ENCODE measurements at places on chromosomes 16 and 17.

DNA sequence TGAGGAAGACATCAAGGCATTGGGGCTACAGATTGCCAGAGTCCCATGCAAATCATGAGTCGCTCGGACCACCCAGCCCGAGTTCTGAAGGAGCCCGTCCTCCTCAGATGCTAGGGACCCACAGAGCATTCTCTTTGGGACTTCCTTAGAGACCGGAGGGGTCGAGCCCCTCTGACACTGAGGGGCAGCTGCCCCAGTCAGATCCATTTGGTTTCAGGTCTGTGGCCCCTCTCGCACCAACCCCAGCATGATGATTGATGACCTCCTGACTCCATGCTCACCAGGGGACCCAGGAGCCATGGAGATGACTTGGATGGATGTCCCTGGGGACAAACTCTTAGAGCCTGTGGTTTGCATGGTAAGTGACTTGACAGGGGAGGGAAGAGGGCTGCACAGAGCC lies 8.0 kb downstream of the PDF start:
- no peak for DNase-seq

- DNase-seq: no peak
These were observed 783 bp downstream of the BHLHA9 start for GRCh38 chr17:1271030-1271423.

DNA sequence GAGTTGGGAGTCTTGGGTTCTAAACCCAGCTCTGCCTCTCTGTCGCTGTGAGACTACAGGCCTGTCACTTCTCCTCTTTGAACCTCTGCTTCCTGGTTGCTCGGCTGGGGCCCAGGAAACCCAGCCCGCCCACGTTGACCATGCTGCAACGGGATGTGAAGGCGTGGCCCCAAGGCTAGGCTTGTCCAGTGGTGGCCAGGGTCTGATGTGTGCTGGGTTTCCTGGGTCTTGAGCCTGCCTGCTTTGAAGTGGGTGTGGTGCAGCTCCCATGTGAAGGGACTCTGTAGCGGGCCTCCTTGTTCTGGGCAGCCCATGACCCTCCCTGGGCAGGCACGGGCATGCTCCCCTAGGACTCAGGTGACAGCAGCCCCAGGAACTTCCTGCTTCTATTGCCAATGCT lies 82.3 kb downstream of the SDR42E1 start:
- peak; percentile 36 for DNase-seq

DNA sequence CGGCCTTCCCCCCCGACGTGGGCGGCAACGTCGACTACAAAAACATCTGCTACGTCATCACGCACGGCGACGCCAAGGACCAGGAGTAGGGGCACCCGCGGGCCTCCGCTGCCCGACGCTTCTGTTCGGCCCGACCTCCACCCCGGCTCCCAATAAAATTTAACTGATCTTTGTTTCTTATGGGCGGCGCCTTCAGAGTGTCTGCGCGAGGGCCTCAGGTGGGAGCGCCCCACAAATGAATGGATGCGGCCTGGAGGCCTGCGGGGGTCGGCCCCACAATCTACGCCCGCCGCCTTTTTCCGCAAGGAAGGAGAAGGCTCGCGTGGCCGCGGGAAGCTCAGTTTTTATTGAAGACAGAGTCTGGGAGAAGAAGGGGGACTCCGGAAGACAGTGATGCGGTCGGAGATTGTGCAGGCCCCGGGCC lies 3.2 kb downstream of the MYL11 start:
- peak; percentile 82 for DNase-seq

GRCh38 chr16:31810863-31811262 lies 62.7 kb upstream of the ZNF267 start:
- DNase-seq: no peak

GRCh38 chr16:10386517-10387100 lies 748 bp downstream of the ATF7IP2 start:
- DNase-seq: no peak

DNA sequence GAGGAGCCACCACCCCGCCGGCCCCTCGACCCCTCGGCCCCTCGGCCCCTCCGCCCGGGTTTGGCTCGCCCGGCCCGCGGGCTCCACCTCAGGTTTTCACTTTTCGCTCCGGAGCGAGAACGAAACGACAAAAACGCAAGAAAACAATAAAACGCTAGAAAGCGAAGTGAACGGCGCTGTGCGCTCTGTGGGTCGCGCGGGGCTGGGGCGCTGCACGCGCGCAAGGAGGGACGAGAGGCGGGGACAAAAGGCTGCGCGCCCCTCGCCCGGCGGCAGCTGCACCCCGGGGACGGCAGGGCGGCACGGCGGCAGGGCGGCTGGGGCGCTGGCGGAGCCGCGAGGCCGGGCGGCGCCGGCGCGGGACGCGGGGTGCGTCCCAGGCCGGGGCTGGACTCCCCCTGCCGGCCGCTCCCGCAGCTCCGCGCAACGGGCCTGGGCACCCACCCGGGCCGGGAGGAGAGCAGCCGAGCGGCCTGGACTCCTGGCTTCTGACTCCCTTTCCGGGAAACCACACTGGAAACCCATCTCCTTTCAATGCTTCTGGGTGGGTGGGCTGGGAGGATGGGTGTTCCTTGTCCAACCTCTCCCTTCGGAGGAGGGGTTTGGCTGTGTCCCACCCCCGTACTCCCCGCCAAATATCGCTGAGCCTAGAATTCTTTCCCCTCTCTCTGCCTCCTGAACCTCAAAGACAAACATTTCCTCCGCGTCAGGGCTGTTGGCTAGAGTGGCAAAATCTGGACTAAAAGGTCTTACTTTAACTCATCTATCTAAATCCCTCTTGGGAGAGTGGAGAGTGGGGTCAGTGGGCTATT lies 9.9 kb downstream of the TBX2 start:
- peak; percentile 77 for DNase-seq

GRCh38 chr16:26985100-26986065 lies 81.3 kb upstream of the C16orf82 start:
- no peak for DNase-seq

DNA sequence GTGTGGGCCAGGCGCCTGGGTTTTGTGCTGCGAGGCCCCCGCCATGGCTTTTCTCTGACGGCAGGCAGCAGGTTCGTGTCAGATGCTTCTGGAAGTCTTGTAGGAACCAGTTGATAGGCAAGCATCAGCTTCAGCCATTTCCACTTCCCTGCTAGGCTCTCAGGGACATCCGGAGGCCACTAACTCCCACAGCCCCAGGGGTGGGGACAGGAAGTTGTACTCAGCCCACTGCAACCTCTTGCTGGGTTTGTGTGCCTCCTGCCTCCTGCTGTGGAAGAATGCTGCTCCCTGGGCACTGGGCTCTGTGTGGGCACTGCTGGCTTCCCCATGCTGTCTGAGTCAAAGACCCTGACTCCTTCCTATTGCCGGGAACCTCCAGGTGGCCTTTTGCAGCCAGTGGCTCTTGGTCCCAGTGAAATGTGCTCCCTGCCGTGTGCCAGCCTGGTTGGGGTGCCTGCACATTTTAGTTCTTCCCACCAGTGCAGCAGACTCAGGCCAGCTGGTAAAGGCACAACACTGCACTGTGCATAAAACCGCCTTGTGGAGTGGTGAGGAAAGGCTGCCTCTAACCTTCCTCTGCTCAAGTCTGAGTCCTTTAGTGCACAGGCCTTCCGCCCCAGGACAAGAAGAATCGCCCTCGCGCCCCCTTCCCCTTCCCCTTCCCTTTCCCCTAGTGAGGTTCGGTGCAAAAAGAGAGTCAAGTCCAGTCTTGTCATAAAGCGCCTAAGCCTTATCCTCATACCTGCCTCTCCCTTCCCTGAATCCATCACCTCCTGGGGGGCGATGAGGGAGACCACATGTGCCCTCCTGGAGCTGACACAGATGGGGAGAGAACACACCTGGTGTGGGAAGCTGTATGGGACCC lies 16.6 kb downstream of the LDHD start:
- DNase-seq: peak; percentile 56

DNA sequence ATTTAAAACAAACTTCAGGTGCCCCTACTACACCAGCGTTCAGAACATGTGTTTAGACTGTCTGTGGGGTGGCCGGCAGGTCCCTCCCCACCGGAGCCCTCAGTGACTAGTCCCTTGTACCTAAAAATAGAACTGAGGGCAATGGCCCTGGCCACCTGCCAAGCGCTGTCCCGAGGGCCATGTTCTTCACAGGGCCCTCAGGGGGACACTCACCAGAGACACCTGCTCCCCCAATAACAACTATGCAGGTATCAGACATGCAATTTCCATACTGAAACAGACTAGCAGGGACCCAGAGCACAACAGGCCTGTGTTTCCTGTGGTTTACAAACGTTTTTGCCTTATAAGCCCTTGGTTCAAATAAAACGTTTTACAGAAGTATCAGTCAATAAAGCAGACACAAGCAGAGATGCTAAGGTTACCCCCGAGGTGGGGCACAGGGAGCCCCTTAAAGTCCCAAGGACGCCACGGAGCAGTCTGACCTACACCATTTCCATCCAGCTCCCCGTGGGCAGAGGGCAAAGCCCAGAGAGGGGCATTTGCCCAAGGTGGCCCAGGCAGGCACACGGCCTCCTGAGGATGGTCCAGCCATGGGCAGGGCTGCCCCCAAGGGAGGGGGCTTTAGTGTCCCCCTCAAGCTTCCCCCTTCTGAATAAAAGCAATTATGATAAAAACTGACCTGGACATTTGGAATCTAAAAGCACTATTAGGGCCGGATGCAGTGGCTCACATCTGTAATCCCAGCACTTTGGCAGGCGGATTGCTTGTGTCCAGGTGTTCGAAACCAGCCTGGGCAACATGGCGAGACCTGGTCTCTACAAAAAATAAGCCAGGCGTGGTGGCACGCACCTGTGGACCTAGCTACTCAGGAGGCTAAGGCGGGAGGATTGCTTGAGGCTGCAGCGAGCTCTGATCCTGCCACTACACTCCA lies 896 bp upstream of the MYLK3 start:
- DNase-seq: peak; percentile 71

GRCh38 chr16:57039148-57039812 lies 49.9 kb downstream of the NLRC5 start:
- peak; percentile 57 for DNase-seq

GRCh38 chr16:90031931-90032673 lies 12.8 kb upstream of the DBNDD1 start:
- no peak for DNase-seq

DNA sequence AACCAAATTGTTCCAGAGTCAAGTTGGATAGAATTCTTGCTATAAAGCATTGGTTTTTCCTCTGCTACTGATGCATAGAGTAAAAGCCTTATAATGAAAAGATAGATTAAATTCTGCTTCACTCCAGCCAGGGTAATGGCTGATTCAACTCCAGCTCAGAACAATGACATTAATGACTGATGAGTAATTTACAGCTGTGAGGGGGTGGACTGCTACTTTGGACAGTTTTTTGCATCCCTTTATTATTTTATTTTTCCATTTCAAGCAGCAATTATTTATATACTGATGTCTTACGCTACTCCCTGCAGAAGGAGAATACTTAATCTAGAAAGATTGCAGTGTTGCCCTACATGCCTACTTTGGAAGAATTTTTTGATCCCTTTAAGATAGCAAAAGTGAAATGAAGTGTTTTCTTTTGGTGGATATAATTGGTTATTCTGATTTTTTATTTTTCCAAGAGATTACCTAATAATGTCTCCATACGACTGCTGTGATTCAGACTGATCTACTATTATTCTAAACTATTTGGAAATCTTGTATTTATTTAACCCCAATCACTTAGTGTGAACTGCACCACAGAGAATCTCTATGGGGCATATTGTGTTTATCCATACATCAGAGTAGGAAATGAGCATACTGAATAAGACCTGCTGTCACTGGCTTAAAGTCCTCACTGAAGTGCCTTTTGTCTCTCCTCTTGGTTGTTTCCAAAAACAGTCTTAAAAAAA lies 149.5 kb downstream of the TRIM37 start:
- DNase-seq: no peak

GRCh38 chr16:88315543-88316105 lies 67.1 kb upstream of the ZNF469 start:
- no peak for DNase-seq

DNA sequence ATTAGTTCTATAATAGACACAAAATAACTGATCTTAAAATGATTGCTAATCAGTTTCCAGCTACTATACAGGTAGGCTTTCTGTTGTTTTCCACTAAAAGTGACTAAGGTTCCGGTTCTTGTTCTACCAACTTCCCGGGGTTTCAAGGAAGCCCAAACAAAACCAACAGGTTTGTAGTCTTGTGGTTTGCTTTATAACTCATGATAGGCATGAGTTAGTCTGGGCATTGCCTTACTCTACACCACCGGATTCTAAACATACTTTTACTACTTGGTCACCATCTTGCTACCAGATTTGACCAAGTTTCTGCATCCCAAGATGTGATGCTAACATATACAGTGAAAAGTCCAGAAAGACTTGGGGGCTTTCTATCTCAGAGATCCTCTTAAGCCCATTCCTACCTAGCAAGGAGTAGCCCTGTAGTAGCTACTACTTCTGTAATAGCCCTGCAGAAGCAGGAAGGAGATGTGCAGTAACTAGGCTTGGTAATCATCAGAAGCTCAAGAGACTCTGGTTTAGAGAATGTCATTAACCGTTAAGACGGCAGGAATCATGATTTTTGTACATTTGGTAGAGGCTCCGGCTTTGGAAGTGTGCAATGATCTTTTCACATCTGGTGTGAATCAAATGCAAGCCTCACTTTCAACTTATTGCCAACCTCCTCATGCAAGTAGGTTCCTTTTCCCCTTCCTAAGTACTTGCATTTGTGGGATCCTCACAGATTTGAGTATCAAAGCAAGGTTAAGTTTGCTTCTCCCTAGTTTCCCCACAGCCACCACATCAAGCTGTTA lies 1.6 kb downstream of the FAM117A start:
- DNase-seq: no peak

GRCh38 chr17:45380046-45380765 lies 52.5 kb downstream of the ARHGAP27 start:
- no peak for DNase-seq

GRCh38 chr16:89052191-89052889 lies 41.3 kb upstream of the ACSF3 start:
- no peak for DNase-seq

DNA sequence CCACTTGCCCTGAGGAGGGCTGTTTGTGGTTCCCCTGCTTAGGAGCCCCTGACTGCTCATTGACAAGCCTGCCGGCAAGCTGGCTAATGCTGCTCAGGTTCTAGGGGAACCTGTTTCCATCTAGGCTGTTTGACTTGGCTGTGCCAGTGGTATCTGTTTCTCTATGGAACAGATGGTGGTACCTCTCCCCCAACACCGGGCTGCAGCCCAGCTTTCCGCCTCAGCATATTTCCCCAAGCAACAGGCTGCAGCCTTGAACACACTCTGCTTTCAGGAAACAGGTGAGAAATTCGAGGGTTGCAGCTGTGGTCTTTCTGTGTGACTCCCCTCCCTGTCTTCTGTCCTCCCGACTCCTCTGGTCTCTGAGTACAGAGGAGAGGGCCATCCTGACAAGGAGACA lies 132.3 kb downstream of the TMEM132E start:
- DNase-seq: no peak

- DNase-seq: no peak
These were observed 240.1 kb downstream of the UTP18 start for GRCh38 chr17:51500454-51500853.

DNA sequence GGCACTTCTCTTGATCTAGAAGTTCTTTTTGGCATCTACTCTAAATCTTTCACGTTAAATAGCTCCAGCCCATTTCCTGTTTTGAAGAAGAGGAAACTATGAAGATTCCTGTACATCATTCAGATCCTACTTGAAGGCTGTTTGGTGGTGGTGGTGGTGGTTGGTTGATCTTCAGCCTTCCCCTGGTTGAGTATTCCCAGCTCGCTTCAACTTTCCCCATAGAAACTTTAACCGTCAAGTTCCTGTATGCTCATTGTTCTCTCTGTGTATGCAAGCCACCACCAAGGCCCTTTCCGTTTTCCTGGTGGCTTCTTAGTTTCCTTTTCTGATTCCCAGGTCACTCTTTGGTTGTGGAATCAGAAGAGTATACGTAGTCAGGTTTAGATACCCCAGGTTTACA lies 3.3 kb downstream of the LRRC46 start:
- DNase-seq: no peak

GRCh38 chr17:60463157-60463835 lies 41.0 kb downstream of the CHCT1 start:
- DNase-seq: no peak

GRCh38 chr17:33267271-33267790 lies 25.8 kb downstream of the ASIC2 start:
- DNase-seq: no peak
